ENCODE measurements at places on chromosomes 7 and 10.

GRCh38 chr7:77923419-77923818 is 124.8 kb downstream of the PHTF2 start:
- no peak for DNase-seq

- no peak for DNase-seq
Measured at GRCh38 chr7:131292141-131292905, 35.4 kb upstream of the MKLN1 start.

DNA sequence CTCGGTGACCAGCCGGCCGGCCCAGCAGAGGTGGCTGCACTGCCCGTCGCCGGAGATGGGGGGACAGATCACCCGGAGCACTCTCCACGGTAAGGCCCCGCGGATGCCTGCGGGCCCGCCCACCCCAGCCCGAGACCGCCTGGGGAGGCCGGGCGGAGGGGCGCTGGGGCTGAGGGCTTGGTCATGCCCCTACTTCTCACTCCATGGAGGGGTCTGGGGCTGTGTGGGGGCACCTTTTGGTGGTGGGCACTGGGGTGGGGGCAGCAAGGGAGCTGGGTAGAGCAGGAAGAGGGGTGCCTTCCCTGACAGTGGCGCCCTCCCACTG is 61.8 kb downstream of the NEURL1 start:
- DNase-seq, result no peak

GRCh38 chr7:151875942-151876898 is 695 bp downstream of the PRKAG2 start:
- DNase-seq, result peak; percentile 73

- no peak for DNase-seq
Measured at GRCh38 chr10:121413951-121414350, 184.3 kb downstream of the FGFR2 start.

DNA sequence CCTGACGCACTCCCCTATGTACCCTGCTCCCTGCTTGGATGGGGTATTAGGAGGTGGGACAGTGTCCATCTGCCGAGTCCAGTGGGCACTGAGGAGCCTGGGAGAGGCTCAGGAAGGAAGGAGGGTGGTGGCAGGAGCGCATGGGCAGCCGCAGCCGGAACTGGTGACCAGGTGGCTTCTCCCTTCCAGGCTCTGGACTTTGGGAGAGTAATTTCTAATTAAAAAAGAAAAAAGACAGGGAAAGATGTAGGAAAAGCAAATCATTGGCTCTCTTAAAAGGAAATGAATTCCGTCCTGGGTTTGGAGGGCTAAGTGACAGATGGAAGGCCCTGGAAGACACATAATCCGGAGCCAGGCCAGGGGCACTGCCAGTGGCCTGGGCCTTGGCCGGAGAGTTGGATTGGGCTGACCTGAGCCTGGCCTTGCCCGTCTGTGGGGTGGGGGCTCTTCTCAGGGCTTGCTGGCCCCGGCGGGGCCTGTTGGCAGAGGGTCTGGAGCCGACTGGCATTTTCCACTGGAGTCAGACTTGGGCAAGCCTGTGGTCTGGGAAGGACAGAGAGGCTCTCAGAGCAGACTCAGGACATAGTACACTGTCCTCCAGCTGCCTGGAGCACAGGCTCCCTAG is 63.0 kb downstream of the NEURL1 start:
- DNase-seq, result no peak

DNA sequence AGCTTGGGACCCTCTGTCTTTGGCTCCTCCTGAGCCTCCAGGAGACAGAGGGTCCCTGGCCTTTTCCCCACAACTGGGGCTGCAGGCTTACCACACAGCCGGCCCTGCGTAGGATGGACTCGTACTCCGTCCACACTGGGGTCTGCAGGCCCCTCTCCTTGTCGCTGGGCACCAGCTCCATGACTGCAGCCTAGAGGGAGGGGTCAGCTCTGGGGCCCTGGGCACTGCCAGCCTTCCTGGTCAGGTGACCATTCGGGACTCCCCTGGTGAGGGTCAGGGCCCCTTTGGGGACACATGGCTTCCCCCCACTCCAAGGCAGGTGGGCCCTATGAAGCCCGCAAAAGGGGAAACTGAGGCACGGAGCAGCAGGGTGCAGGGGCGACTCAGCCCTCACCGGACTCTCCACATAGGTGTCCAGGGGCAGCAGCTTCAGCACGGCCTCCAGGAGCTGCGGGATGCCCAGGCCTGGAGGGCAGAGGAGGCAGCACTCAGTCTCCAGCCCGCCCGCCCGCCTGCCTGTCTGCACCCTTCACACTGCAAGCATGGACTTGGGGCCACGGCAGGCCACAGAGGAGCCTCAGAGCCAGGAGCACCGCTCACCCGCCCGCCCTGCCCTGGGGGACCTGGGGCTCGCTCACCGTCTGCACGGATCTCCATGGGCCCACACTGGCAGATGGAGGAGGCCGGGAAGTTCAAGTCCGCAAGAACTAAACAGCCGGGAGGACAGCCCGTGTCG is 1.1 kb downstream of the FUOM start:
- no peak for DNase-seq

Measured in hindlimb muscle (tissue), 1 donor.